NCI-H1105 treated with DMSO at 0.1 percent for 48 hours (cell line): ENCODE measurements at places on chromosomes 4 and X.
A peak's percentile ranks its signal among the peaks of the same experiment; 100 is the strongest.

- DNase-seq = no peak
Measured at GRCh38 chrX:40104630-40104984, 6.8 kb upstream of the BCOR start.

DNA sequence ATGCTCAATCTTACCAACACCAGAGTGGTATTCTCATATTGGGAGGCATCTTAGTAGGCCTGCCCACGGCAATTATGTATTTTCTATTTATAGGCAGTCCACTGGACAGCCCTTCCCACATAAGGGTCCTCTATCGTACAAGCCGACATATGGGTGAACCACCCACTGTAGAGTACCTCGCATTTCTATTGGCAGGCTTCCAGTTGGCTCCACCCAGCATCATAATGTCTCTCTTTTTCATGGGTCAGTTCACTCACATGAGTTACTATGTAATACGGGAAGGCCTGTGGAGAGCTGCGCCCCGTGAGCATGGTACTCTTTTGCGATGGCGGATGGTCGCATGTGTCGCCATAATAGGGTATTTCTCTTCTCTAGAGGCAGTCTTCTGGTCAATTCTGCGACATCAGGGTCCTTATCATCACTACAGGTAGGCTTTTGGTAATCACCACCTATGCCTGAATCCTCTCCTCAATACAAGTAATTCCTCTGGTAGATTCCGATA lies 29.4 kb upstream of the FOXR2 start:
- no peak for DNase-seq

GRCh38 chr4:75653845-75654503 lies 19.2 kb downstream of the G3BP2 start:
- DNase-seq = no peak

GRCh38 chr4:183831026-183831446 lies 74.1 kb upstream of the STOX2 start:
- no peak for DNase-seq

DNA sequence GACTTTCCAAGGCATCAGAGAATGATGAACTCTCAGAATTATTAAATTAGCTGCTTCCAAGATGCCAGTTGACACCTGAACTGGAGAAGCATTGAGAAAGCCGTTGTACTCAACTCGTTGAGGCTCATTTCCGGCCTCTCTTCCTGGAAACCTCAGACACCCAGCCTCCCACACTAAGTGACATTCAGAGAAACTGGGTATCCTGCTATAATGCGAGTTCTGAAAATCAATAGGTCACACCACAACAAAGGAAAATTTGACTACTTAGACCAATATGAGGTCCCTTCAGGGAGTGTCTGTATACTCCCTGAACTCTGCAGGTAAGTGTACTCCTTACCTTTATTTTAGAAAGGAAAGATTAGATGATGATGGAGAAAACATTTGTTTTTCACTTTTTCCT lies 51.2 kb downstream of the ENPEP start:
- DNase-seq = no peak

DNA sequence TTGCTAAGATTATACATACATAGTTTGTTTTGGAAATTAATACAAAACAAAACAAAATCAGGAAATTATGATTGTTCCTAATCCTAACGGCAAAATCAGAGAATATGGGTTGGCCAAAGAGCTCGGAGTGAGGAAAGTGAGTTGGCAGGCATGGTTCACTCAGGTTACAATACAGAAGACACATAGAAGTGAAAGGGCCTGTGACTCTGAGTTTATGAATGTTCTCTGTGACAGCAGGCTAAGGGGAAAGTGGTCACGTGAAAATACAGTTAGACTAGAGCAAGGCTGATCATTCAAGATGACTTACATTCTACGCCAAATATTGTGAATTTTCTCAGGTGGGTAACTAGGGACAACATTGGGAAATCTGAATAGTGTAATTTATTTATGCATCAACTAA lies 1001.3 kb downstream of the CCSER1 start:
- no peak for DNase-seq

- no peak for DNase-seq
Measured at GRCh38 chr4:86448871-86449270, 89.0 kb upstream of the MAPK10 start.

- DNase-seq = no peak
Measured at GRCh38 chr4:155408796-155409195, 32.0 kb upstream of the MAP9 start.

GRCh38 chr4:81214144-81214880 lies 710 bp downstream of the PRKG2 start:
- DNase-seq = peak; percentile 4

- DNase-seq = no peak
Measured at GRCh38 chr4:25178838-25179261, 18.6 kb upstream of the SEPSECS start.

- no peak for DNase-seq
Measured at GRCh38 chrX:19388064-19388679, 44.4 kb downstream of the PDHA1 start.

DNA sequence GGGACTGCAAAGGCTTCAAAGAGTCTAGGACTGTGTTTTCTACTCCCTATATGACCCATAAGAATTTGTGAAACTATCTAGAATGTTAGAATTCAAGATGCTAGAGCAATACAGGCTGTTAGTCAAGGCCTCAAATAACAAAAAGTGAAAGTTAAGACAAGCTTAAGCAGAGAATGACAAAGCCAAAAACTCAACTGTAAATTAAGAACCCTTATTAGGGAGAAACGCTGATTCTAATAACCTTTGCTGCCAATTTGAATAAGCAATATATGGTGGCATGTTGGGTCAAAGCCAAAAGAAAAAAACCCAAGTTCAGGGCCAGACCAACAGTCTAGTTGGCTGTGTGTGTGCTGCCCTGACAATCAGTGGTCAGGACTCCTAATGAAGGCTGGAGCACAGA lies 160.0 kb downstream of the INPP4B start:
- no peak for DNase-seq

DNA sequence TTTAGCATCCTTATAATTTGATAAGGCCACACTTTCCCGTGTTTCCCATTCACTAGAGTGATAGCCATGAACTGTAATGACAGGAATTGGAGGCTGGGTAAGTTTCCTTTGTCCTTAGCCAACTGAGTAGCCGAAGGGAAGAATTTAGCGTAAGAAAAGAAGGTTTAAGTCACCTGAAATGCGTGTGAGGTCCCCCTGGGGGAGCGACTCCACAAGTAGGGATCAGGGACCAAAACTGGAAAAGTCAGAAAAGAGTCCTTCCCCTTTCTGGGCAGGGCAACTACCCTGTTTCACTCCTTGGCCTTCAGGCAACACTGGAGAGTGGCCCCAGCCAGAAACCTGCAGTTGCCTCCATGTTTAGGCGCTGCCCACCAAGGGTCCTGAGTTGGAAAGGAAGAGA lies 81.6 kb upstream of the MED14 start:
- no peak for DNase-seq

GRCh38 chr4:101103381-101104142 lies 243.8 kb downstream of the PPP3CA start:
- no peak for DNase-seq

DNA sequence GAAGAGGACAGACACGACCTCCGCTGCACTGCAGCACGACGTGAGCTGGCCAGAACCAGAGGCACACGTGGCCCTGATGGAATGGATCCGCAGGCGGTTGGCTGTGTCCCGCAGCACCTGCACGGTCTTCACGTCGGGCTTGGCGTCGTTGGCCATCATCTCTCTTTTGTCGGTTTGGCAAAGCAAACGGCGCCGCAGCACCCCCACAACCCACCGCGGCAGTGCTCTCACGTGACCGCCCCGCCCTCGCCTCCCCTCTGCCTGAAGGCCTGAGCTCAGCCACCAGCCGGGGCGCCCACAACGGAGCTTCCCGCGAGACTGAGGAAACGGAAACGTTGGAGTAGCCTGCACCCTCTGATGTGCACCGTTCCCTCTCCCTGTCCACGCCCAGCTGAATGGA lies at the start of gene TKTL2:
Gene TKTL2 (minus strand): TSS at position 179 of the 400 bp plus-strand sequence. CDS start 20 bp downstream, at position 159.
- DNase-seq = no peak

DNA sequence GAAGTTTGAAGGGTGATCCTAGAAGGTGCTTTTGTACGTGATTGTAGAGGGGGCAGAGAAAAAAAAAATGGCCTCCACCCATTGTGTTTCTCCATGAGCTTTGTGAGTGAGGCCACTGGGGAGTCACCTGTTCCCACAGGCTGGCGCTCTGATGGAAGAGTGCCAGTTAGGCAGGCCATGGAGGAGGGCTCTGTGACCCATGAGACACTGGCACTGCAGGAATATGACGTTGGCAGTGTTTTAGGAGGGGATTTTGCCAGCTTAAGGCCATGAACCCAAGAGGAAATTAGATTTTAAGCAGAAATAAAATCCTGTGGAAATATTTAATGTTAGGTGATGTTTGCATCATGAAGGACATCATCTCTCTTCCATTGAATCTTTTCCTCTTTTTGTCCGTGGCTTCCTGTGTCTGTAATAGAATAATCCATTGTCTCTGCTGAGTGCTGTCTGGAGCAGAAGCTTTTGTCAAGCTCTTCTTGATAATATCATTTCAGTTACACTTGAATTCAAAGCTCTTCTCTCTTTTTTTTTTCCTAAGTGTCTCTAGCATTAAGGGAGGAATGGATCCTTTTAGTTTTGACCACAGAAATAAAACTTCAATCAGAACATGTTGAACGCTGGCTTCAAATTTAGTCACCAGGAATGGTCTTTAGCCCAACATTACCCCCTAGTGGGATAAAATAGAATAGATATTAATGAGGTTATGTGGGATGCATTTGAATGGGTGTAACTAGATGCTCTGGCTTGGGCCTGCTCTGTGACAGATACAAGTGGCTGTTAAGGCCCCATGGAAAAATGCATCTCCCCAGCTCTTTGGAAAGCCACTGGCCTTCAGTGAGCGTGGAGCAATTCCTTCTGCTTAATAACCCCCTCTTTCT lies 41.0 kb upstream of the UCP1 start:
- peak; percentile 62 for DNase-seq

DNA sequence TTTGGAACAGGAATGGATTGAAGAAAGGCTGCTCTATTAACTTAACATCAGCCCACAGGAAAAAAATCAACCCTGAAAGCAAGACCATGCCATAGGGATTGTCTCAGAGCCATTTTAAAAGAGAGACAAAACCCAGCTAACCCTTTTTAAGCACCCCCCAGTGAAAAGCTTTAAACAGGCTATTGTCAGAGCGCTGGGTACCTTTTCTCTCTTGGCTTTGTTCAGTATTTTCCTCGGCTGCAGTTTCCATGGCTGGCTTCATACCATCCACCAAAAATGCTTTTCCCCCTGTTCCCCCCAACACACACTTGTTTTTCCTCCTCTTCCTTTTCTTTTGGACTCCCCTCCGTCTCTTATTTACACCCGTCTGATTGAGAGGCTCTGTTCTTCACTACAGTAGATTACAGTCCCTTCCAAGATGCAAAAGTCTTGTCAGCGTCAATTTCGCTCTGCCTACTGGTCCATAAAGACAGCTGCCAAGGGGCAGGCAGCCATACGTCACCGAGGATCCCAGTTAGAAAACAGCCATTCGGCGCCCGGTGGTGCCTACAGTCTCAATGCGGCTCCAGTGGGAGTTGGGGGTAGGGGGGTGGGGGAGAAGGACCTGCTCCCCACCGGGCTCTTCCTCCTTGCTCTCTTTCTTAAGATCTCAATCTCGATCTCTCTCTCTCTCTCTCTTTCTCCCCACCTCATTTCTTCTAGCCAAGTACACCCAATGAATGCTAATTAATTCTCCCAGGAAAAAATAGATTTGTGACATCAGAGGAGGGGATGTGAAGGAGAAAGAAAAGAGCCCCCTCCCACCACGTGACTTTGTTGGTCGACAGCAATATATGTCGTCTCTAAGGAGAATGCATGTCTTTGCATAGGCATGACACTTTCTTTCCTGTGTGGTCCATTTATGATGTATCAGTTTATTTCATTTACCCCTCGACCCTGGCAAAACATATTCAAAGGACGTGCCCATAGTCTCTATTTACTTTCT lies at the start of gene GPM6B:
Gene GPM6B (minus strand): TSS at position 451 of the 985 bp plus-strand sequence. CDS start 189 bp downstream, at position 262.
- no peak for DNase-seq

GRCh38 chrX:103276581-103277002 lies at the start of gene TCEAL5:
TCEAL5 (minus strand) TSS chrX:103276750; CDS start chrX:103274563, 2,187 bp downstream.
- peak; percentile 78 for DNase-seq

- no peak for DNase-seq
Measured at GRCh38 chr4:36006226-36006625, 238.1 kb downstream of the ARAP2 start.

DNA sequence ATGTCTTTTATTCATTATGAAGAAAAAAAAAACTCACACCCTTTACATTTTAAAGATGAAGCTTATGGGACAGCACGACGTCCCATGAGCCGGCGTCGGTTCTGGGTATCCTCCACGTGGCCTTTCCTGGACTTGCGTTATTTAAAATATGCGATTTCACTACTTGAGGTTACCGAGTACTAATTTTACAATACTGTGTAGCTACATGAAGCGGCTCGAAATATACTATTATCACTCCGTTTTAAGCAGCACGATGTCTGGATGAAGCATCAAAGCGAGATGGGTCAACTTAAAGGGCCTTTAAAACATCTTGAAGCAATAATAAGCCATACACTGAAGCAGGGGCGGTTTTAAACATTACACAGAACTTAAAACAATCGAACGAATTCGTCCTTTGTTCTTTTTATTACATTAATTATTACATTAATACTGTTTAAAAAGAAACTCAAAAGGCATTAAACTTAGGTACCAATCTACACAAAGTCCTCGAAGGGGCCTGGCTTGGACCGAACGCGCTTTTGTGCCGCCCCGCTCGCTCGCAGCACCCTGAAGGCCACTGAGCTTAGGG lies 1.4 kb upstream of the KLF3 start:
- DNase-seq = no peak
